ENCODE measurements at places on chromosomes 16 and 17. TPM values are rescaled to one million over a fixed set of nuclear protein-coding genes. Genes with fewer than 3 reads are reported as not detected.

Gene SNRNP25
- 23.8 TPM for total RNA-seq

Gene HOXB8
- total RNA-seq = 0.04 TPM

Gene TM4SF5
- not detected for total RNA-seq

Gene CCR7
- 0.09 TPM for total RNA-seq

Gene PRR11
- 4.2 TPM for total RNA-seq

Gene TEX19
- total RNA-seq = 0.09 TPM

Data from muscle of leg (tissue), 16 donors.